Small intestine (tissue), 16 donors: ENCODE measurements at places on chromosomes 13 and 19. TPM values are rescaled to one million over a fixed set of nuclear protein-coding genes. Genes with fewer than 3 reads are reported as not detected.

DNA sequence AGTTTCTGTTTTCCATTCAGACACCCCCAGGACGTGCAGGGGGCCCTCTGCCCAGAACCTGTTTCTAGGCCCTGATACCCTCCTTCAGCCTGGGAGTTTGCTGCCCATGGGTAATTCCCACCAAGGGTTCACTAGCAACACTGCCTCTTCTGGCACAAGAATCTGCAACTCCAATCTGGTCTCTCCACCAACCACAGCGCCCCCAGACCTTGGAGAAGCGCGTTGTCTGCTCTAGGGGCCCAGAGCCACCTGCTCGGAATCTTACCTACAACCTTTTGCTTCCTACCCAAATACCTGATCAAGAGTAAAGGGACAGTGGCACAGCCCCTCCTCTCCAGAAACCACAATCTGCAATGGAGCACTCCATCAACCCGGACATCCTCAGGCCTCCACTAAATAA is 763 bp downstream of the ZNF180 start:
- DNase-seq, result no peak

DNA sequence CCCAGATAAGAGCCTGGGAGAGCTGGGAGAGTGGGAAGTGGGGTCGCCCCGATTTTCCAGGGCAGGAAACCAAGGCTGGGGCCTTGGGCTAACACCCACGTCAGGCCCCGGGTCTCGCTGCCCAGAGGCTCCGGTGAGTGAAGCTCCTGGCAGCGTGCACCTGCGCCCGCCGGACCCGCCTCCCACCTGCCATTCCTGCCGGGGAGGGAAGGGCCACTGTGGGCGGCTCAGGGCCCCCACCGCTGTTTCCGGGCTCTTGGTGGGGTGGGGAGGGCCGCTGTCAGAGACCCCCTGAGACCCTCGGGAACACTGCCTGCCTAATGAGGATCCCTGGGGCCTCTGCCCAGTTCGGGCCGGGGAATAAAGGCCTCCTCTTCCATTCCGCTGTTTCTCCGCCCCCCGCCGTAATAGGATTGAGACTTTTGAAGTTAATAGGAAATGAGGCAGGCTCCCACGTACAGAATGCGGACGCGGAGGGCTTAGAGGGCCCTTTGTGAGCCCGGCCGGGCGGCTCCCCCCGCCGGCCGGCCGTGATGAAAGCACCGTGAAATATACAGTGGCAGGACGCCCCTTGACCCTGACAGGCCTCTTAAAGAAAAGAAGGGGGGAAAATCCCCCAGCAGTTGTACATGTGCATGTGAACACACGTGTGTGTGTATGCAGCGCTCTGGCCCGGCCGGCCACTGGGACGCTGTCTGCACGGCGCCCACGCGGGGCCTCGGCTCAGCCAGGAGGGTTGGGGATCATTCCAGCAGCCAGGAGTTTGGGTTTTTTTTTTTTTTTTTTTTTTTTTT is 33.2 kb downstream of the EFNA2 start:
- no peak for DNase-seq

- no peak for DNase-seq
Observed at GRCh38 chr13:41220401-41220800, 26.0 kb upstream of the KBTBD7 start.

DNA sequence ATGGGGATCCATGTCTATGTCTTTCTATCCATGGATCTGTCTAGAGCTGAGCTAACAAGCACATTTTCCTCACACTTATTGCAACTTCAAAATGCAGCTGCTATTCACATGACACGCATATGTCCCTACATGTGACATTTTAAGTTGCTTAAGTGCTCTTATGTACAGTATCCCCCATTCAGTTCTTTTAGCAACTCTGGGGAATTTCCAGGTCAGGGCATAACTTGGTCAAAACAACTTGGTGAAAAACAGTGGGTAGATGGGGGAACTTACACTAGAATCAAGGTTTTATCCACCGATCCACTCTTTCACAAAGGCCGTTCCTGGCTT is 73.0 kb downstream of the COL4A1 start:
- no peak for DNase-seq

DNA sequence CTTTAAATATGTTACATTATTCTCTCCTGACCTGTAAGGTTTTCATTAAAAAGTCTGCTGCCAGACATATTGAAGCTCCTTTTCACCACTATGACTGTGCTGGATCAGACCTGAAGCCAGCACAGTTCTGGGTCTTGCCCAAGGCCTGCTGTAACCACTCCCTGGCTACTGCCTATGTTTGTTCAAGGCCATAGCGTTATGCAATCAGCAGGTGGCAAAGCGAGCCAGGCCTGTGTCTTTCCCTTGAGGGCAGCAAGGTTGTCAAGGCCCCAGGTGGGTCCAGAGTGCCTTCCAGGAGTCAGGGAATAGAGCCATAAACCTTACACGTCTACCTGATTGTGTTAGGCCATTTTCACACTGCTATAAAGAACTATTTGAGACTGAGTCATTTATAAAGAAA is 496.8 kb upstream of the PCDH9 start:
- no peak for DNase-seq

GRCh38 chr13:80030491-80030890 is 310.4 kb downstream of the SPRY2 start:
- DNase-seq, result peak; percentile 24

GRCh38 chr19:19409631-19410030 is 4.2 kb downstream of the GATAD2A start:
- no peak for DNase-seq

DNA sequence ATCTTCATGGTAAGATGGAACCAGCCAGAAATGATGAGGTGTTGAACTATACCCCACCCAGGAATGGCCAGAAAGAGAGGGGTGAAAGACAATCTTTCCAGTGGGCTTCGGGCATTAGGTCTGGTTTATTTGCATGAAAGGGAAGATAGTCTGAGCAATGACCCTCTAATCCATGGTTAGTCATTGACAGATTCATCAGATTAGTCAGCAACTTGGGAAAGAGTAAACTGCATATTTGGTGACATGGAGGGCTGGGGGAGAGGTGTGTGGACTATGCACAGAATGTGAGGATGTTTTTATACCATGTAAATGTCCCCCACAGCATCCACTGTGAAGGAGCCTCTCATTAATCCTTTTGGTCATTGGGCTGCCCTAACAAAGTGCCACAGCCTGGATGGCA is 30.1 kb upstream of the USP12 start:
- DNase-seq, result no peak

GRCh38 chr13:31172001-31172400 is 10.3 kb upstream of the HSPH1 start:
- DNase-seq, result no peak

DNA sequence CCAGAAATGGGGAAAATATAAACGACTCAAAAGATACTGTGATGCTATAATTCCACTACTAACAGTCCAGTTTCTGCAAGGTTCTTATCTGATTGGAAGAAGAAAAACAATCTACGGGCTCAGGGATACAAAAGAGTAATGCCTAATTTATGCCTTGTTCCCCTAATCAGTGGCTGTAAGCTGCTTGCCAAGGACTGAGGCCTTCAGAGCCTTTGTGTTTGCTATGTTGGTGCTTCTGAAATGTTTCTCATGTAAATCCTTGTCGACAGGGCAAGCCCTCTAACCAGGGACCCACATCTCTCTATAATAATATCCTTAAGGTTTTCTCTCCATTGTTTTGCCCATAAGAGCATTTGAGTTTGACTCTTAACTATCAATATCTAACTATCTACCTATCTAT is 89.7 kb upstream of the CLDN10 start:
- no peak for DNase-seq

- no peak for DNase-seq
Observed at GRCh38 chr13:102460806-102461205, 59.0 kb upstream of the FGF14 start.

DNA sequence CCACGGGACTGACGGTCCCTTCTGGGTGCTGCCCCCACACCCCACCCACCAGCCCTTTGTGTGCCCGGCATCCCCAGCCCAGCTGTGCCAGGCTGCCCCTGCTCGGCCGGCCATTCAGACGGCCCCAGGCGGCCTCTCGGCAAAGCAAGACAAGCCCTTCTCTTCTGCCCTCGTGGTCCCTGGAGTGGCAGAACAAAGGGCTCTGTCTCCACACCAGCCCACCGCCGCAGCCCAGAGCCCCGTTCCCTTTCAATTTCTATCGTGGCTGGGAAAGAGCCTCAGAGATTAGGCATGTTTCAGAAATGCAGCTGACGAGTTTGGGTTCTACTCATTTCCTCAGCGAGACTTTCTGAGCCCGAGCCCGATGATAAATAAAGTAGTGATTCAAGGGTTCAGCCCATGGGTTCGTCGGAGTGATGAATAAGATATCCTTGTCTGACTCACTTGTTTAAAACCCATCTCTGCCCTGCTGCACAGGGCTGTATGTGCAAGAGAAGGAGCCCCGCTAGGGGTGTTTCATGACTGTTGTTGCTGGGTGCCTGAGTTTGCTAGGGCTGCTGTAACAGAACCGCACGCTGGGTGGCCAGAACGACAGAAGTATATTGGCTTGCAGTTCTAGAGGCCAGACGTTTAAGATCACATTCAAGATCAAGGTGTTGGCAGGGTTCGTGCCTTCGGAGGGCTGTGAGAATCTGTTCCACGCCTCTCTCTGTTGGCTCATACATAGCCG is 4.3 kb downstream of the MYO9B start:
- peak; percentile 30 for DNase-seq

DNA sequence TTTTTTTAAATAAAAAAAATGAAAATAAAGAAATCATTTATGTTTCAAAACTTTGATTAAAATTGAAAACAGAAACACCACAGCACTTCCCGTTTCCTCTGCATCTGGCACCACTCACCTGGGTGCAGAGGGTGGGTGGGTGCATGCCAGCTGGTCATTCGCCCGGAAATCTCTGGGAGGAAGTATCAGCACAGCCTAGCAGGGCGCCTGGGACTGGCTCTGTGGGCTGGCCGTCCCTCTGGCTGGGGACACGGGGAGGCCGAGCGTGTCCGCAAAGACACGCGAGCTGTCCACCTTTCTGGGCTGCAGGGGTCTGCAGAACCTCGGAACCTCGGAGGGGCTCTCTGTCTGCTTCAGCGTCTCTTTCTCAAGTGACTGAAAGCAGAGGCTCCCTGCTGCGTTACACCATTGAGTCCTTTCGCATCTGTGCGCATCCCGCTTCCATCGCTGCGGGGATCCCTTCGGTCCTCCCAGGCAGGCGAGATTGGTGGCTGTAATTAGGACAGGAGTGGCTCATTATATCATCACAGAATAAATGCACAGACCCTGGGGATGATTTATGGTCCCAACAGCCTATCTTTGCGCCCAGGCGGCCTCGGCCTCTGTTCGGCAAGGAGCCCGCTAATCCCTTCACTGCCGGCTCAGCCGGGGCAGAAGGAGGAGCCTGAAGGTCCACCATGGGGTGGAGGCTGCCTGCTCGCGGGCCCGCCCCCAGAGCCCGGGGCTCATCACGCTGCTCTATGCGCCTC is 17.2 kb downstream of the CRTC1 start:
- peak; percentile 69 for DNase-seq

- DNase-seq, result no peak
Observed at GRCh38 chr19:4957981-4958380, 10.9 kb upstream of the KDM4B start.

GRCh38 chr13:36090592-36090991 is 40.6 kb downstream of the DCLK1 start:
- no peak for DNase-seq

DNA sequence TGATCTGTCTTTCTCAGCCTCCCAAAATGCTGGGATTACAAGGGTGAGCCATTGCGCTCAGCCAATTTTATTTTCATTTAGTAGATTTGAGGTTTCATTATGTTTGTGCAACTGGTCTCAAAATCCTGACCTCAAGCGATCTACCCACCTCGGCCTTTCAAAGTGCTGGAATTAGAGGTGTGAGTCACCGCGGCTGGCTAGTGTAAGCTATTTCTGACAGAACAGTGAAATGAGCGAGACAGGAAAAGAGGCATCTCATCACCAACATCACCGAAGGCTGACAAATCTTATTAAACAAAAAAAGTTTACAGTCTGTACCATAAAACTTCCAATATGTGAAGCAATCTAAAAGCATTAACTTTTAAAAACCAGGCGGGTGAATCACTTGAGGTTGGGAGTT is 12.2 kb upstream of the ZNF888 start:
- DNase-seq, result no peak

DNA sequence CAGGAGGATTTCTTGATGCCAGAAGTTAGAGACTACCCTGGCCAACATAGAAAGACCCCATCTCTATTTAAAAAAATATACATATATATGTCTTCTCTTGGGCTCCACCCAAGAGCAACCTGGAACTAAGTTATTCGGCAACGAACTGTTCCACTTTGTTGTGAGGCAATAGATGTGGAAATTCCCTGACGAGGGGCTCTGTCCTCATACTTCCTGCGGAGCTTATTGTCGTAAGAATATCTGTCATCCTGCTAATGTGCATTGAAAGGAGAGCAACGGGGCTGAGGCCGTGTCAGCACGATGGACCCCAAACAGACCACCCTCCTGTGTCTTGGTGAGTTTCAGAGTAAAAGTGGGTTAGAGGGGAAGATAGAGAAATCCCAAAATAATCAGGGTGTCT is at the start of gene FCAR:
FCAR (plus strand) TSS at position 246 of the 400 bp plus-strand sequence; CDS start at position 301, 55 bp downstream.
- no peak for DNase-seq

- peak; percentile 28 for DNase-seq
Observed at GRCh38 chr19:44668985-44669764, 2.1 kb upstream of the CEACAM19 start.

- no peak for DNase-seq
Observed at GRCh38 chr19:2992958-2993357, 15.6 kb downstream of the TLE6 start.

- peak; percentile 61 for DNase-seq
Observed at GRCh38 chr13:24153979-24154701, 6.4 kb upstream of the SPATA13 start.

DNA sequence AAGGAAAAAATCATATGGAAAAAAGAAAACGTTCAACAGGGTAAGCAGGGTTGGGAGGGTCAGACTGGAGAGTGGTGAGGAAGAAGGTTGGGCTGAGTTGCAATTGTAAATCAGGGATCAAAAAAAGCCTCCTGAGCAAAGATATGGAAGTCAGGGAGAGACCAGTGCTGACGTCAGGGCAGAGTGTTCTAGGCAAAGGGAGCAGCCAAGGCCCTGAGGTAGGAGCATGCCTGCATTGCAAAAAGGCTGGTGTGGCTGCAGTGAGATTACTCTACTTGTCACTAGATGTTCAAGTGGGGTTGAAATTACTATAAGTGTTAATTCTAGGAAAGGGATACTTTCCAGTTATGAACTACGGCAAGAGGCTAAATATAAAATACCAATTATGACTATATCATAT is 562.0 kb downstream of the MYO16 start:
- DNase-seq, result no peak

KLK11 gene
- polyA plus RNA-seq, result 0.67 TPM

ZNF90 gene
- polyA plus RNA-seq, result not detected

ZNF556 gene
- 0.22 TPM for polyA plus RNA-seq

PSG11 gene
- not detected for polyA plus RNA-seq

ADAMTS10 gene
- polyA plus RNA-seq, result not detected

ZNF468 gene
- 7.0 TPM for polyA plus RNA-seq

FLT1 gene
- 5.2 TPM for polyA plus RNA-seq

SLAIN1 gene
- polyA plus RNA-seq, result 9.5 TPM

PCSK4 gene
- 12.5 TPM for polyA plus RNA-seq

LINGO3 gene
- 0.13 TPM for polyA plus RNA-seq

CLDND2 gene
- polyA plus RNA-seq, result not detected

NAXD gene
- 37.0 TPM for polyA plus RNA-seq

C19orf85 gene
- polyA plus RNA-seq, result not detected
